ENCODE measurements at places on chromosomes 13 and 19.

DNA sequence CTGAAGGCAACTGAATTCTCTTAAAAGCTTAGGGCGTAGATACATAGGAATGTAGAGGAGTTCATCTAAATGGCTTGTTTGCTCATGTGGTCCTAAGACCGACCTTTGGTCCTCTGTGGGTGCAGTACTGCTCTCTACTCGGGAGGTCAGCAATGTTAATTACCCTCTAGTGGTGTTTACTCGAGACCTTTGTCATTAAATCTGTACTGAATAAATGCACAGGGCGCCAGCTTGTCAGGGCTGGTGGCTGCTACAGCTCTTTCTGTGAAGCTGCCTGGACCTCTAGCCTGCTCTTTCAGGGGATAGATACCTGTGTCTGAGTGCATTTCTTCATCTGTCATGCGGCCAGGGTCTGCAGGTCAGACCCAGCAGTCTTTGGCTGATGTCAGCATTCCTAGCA lies 29.2 kb upstream of the MPHOSPH8 start:
- DNase-seq, result no peak

GRCh38 chr13:49457221-49457620 lies 13.1 kb downstream of the SETDB2 start:
- no peak for DNase-seq

DNA sequence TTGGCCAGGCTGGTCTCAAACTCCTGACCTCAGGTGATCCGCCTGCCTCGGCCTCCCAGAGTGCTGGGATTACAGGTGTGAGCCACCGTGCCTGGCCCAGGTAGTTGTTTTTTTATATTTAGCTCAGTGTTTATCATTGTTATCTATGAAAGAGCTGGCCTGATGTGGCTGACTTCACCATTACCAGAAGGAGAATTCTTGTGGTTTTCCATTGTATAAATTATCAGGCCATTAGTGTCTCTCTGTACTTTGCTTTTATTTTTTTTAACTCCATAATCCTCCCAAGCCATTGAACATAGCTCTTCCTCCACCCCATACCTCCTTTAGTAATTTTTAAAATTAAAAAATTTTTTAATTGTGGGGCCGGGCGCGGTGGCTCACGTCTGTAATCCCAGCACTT lies 24.2 kb downstream of the CERS4 start:
- no peak for DNase-seq

- no peak for DNase-seq
Measured at GRCh38 chr13:43848001-43848649, 31.4 kb downstream of the CCDC122 start.

- DNase-seq, result no peak
Measured at GRCh38 chr19:40596608-40597328, 4.4 kb upstream of the LTBP4 start.

GRCh38 chr13:86569119-86569518 lies 769.9 kb upstream of the SLITRK6 start:
- DNase-seq, result no peak

GRCh38 chr19:823565-824121 lies 1.9 kb upstream of the PLPPR3 start:
- no peak for DNase-seq

DNA sequence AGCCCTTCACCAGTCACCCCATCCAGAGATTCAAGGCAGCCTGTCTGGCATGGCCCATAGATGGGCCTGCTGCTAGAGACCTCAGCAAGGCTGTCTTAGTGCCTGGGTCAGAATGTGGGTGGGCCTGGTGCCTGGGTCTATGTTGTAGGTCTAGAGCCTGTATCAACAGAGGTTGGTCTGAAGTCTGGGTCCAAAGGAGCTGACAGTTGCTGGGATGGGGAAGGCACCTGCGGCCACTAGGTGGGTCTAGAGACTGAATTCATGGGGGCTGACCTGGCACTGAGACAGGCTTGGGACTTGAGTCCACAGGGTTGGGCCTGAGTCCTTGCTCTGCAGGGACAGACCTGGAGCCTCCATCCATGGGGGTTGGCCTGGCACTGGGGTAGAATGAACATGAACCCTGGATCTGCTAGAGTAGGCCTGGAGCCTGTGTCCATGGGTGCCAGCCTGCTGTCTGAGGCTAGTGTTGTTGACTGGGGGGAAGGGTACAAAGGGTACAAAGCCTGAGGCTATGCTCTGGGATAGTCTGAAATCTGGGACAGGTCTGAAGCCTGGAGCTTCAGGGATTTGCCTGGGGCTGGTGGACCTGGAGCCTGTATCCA lies 516.8 kb downstream of the OLFM4 start:
- DNase-seq, result no peak

DNA sequence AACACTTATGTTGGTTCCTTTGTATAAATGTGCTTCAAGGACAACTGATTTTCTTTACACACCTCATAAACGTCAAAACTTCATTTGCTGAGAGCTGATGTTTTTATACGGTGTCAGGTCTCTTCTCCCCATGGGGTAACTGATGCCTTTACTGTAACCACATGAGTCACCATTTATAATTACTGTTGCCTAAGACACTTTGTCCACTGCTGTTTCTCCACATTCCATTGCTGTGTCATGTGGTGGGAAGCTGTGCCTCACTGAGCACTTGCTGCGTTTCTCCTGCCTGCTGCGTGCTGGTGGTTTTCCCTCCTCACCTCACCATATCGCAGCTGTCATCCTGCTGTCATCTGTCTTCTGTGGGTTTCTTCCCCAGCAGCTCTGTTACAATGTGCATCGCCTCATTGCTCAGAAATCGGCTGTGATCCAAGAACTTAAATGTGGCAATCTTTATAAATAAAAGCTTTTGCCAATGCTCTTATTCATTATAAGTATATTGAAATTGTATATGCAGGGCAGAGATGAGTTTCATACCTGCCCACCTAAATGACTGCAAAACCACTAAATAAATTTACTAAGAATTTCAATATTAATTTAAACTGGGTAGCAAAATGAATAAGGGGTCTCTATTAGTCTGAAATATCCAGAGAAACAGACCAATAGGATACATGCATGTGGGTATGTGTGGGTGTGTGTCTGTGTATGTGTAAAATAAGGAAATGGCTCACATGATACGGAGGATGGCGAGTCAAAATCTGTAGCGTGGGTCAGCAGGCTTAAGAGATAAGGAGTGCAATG lies 547.0 kb upstream of the SLITRK5 start:
- DNase-seq, result peak; percentile 7

DNA sequence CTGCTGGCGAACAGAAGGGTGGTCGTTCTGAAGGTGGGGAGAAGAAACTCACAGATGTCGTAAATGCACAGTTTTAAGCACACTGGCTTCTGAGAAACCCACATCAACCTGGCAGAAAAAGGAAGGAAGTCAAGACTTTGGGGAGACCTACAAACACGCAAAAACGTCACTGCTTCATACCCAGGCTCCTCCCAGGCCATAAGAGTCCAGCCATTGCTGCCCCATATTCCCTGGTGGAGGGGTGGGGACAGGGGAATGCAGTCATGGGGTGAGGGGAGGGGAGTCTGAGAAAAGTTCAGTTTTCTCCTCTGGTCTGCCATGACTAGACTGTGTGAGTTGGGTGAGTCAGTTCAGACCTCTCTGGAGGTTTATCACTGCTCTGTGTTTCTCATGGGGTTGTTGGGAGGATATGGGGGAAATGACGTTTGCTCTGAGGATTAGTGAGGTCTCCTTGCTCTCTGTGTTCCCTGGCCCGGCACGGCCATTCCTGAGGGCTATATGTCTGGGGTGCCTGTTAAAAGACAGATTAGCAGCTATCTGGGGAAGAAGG lies 139.0 kb downstream of the FLT1 start:
- no peak for DNase-seq

GRCh38 chr13:25406377-25406776 lies 34.6 kb downstream of the ATP8A2 start:
- DNase-seq, result no peak

DNA sequence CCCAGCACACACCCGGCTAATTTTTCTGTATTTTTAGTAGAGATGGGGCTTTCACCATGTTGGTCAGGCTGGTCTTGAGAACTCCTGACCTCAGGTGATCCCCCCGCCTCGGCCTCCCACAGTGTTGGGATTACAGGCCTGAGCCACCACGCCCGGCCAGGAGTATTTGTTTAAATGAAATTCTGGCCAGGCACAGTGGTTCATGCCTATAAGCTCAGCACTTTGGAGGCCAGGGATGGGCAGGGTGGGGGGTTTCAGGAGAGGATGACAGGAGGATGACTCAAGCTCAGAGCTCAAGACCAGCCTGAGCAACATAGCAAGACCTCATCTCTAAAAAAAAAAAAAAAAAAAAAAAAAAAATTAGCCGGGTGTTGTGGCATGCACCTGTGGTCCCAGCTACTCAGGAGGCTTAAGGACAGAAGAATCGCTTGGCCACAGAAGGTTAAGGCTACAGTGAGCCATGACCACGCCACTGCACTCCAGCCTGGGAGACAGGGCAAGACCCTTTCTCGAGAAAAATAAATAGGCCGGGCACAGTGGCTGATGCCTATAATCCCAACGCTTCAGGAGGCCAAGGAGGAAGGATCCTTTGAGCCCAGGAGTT lies 8.2 kb upstream of the DHDH start:
- DNase-seq, result no peak
